ENCODE measurements at places on chromosomes 7 and 10.
A peak's percentile ranks its signal among the peaks of the same experiment; 100 is the strongest.

DNA sequence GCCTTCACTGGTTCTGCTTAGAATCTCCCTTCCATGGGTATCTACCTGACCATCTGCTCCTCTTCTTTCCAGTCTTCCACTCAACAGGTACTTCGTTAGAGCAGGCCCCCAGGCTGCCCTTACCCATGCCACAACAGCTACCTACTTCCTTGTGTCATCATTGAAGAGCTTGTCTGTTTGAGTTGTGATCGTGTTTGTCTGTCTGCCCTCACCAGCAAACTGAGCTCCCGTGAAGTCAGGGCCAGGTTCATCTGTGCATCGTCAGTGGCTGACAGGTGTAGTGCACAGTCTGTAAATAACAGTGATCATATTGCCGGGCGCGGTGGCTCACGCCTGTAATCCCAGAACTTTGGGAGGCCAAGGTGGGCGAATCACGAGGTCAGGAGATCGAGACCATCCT is 5.0 kb downstream of the NIPSNAP2 start:
- DNase-seq = peak; percentile 74

DNA sequence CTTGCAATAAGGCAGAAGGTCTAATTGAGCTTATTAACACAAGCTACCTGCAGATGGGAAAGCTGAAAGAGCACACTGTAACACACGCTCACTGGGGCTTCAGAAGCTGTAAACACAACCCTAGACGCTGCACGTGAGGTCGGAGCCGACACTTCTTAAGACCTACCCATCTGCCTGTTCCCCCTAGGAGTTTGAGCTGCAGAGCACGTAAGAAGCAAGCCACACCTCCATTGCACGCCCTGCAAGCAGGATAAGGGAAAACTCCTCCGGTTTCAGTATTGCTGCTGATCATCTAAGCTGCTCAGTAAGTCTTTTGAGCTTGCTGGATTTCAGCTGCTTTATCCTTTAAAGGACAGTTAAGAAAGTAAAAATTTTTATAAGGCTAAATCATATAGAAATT is 244.0 kb upstream of the ZWINT start:
- peak; percentile 6 for DNase-seq

DNA sequence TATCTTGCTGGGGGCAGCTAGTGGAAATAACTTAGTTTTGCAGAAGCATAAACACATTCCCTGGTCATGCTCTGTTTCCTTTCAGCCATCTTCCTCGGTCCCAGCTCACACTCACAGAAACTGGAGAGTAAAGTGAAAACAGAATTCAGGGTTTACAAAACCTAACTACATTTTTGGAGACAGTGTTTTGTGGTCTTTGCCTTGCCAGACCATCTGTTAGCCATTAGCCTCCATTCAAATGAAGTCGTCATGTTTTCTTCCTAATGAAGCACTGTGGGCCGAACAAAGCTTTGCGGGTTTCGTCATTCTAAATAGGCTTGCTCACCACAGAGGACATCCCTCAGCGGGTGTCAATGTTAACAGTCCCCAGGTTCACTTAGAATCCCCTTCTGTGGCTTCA is 214.6 kb upstream of the TMEM72 start:
- DNase-seq = no peak

GRCh38 chr10:59271160-59271559 is 91.2 kb downstream of the FAM13C start:
- DNase-seq = peak; percentile 32

- no peak for DNase-seq
Observed at GRCh38 chr7:72057796-72058195, 354.3 kb downstream of the CALN1 start.

All from NCI-H510A (cell line).